ENCODE measurements at places on chromosomes 3 and 15. TPM values are rescaled to one million over a fixed set of nuclear protein-coding genes. Genes with fewer than 3 reads are reported as not detected.

DNA sequence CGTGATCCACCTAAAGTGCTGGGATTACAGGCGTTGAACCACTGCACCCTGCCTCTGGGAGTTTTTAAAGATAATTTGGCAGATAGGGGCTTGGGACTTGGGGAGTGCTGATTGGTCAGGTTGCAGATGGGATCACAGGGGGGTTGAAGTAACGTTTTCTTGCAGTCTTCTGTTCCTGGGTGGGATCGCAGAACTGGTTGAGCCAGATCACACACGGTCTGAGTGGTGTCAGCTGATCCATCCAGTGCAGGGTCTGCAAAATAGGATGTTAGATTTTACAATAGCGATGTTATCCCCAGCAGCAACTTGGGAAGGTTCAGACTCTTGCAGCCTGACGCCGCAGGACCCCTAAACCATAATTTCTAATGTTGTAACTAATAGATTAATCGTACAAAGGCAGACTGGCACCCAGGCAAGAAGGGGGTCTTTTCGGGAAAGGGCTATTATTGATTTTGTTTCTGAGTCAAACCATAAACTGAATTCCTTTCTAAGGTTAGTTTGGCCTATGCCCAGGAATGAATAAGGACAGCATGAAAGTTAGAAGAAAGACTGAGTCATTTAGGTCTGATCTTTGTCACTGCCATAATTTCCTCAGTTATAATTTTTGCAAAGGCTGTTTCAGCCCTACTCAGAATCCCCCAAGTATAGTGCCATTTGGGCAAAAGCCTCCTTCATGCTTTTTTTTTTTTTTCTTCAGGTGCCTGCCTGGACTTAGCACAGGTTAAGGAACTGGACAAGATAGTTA, 1.5 kb upstream of the CA12 start:
- no peak for DNase-seq
- H3K36me3 ChIP-seq: no peaks in the 10 kb centered on the region
- H3K27me3 ChIP-seq: no peaks in the 10 kb centered on the region
- no peak overlapping the region for H3K4me3 ChIP-seq
- no peak overlapping the region for H3K27ac ChIP-seq
- peaks cover 8% of the 10 kb centered on the region for H3K4me1 ChIP-seq

- DNase-seq: no peak
- H3K4me3 ChIP-seq: no peak overlapping the region
- H3K27ac ChIP-seq: no peak overlapping the region
- no peaks in the 10 kb centered on the region for H3K4me1 ChIP-seq
These were observed 9.5 kb downstream of the ACAD11 start for GRCh38 chr3:132650153-132650552.

- DNase-seq: no peak
- no peak overlapping the region for H3K4me3 ChIP-seq
- H3K4me1 ChIP-seq: no peaks in the 10 kb centered on the region
- no peak overlapping the region for H3K27ac ChIP-seq
- no peaks in the 10 kb centered on the region for H3K36me3 ChIP-seq
These were observed 361.6 kb downstream of the LSAMP start for GRCh38 chr3:116083683-116084082.

MESP2 gene
- total RNA-seq: not detected

KNL1 gene
- total RNA-seq: not detected

LMLN gene
- total RNA-seq: 0.32 TPM

GRCh38 chr3:141561426-141562034, 74.7 kb downstream of the RASA2 start:
- DNase-seq: no peak
- H3K4me3 ChIP-seq: no peak overlapping the region
- H3K36me3 ChIP-seq: peaks cover 10% of the 10 kb centered on the region
- H3K27ac ChIP-seq: no peak overlapping the region

NPAP1 gene
- not detected for total RNA-seq

SPSB4 gene
- not detected for total RNA-seq

DNA sequence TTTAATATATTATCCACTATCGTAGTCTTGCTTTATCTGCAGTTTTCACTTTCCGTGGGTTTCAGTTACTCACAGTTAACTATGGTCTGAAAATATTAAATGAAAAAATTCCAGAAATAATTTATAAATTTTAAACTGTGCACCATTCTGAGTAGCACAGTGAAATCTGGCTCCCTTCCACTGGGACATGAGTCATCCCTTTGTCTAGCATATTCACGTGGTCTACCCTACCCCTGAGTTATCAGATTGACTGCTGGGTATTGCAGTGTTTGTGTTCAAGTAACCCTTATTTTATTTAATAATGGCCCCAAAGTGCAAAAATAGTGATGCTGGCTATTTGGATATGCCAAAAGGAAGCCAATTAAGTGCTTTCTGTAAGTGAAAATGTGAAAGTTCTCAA, 539.5 kb upstream of the AGTR1 start:
- no peak for DNase-seq
- no peaks in the 10 kb centered on the region for H3K36me3 ChIP-seq
- no peak overlapping the region for H3K4me3 ChIP-seq
- H3K27ac ChIP-seq: no peak overlapping the region

PLSCR4 gene
- total RNA-seq: 87.2 TPM

All from ascending aorta (tissue), 2 donors.